ENCODE measurements at places on chromosomes 6 and 20. TPM values are rescaled to one million over a fixed set of nuclear protein-coding genes. Genes with fewer than 3 reads are reported as not detected.

GRCh38 chr6:133223452-133224029, 17.6 kb upstream of the EYA4 start:
- no peak overlapping the region for H3K4me3 ChIP-seq
- H3K4me1 ChIP-seq = no peaks in the 10 kb centered on the region
- no peak overlapping the region for H3K27ac ChIP-seq
- no peaks in the 10 kb centered on the region for H3K36me3 ChIP-seq

NFKBIE gene
- total RNA-seq = 18.6 TPM

GPX5 gene
- not detected for total RNA-seq

GRCh38 chr6:102984357-102984756, 1590.8 kb downstream of the GRIK2 start:
- no peak for DNase-seq
- no peak overlapping the region for H3K27ac ChIP-seq
- H3K36me3 ChIP-seq = no peaks in the 10 kb centered on the region
- H3K4me1 ChIP-seq = no peaks in the 10 kb centered on the region
- no peaks in the 10 kb centered on the region for H3K27me3 ChIP-seq
- H3K4me3 ChIP-seq = no peak overlapping the region

GRCh38 chr20:63020681-63021080, 13.9 kb upstream of the BHLHE23 start:
- H3K27me3 ChIP-seq = no peaks in the 10 kb centered on the region
- no peak for DNase-seq
- H3K27ac ChIP-seq = no peak overlapping the region
- H3K36me3 ChIP-seq = no peaks in the 10 kb centered on the region
